ENCODE measurements at places on chromosomes 4 and X. TPM values are rescaled to one million over a fixed set of nuclear protein-coding genes. Genes with fewer than 3 reads are reported as not detected.

The CT45A10 gene
- total RNA-seq = not detected

The NAT8L gene
- not detected for total RNA-seq

The NPY2R gene
- total RNA-seq = not detected

The GLRB gene
- 2.6 TPM for total RNA-seq

The SSX2B gene
- not detected for total RNA-seq

The NSDHL gene
- 24.6 TPM for total RNA-seq

The ELOVL6 gene
- total RNA-seq = 9.2 TPM

The HELQ gene
- total RNA-seq = 10.1 TPM

The UCHL1 gene
- total RNA-seq = 28.4 TPM

The BANK1 gene
- total RNA-seq = 0.26 TPM

The H2BW2 gene
- not detected for total RNA-seq

The USP51 gene
- 0.13 TPM for total RNA-seq

The UNC5C gene
- total RNA-seq = not detected

The MAGEE1 gene
- 0.53 TPM for total RNA-seq

The SGCB gene
- 7.6 TPM for total RNA-seq

The BEND4 gene
- not detected for total RNA-seq

The GAGE12E gene
- not detected for total RNA-seq

The NDST3 gene
- total RNA-seq = not detected

The PNMA5 gene
- not detected for total RNA-seq

The AR gene
- total RNA-seq = under 0.01 TPM

The NOX1 gene
- total RNA-seq = not detected

The CD38 gene
- total RNA-seq = not detected

The VCX3B gene
- total RNA-seq = 0.26 TPM

The PCDH19 gene
- total RNA-seq = under 0.01 TPM

The ARAF gene
- 9.2 TPM for total RNA-seq

The TLR2 gene
- total RNA-seq = 2.6 TPM

The KLHL13 gene
- total RNA-seq = 1.8 TPM

The ASIC5 gene
- total RNA-seq = not detected

The CCDC120 gene
- 1.1 TPM for total RNA-seq

The MCUB gene
- 5.1 TPM for total RNA-seq

The ATP11C gene
- total RNA-seq = 10.0 TPM

The DGAT2L6 gene
- total RNA-seq = not detected

The SSX4B gene
- not detected for total RNA-seq

The CAPN6 gene
- total RNA-seq = not detected

The BTK gene
- total RNA-seq = not detected

The RASL11B gene
- total RNA-seq = 1.3 TPM

The TMPRSS11D gene
- 15.1 TPM for total RNA-seq

The HTN3 gene
- total RNA-seq = not detected

The ANXA3 gene
- 1,062 TPM for total RNA-seq

The FRG2 gene
- total RNA-seq = not detected
